Stimulated activated CD4-positive, alpha-beta T cell treated with anti-CD3 and anti-CD28 coated beads, Interleukin-15, amount 100 ng/mL, for 1 hour (primary cell): ENCODE measurements at places on chromosomes 3 and 15.

DNA sequence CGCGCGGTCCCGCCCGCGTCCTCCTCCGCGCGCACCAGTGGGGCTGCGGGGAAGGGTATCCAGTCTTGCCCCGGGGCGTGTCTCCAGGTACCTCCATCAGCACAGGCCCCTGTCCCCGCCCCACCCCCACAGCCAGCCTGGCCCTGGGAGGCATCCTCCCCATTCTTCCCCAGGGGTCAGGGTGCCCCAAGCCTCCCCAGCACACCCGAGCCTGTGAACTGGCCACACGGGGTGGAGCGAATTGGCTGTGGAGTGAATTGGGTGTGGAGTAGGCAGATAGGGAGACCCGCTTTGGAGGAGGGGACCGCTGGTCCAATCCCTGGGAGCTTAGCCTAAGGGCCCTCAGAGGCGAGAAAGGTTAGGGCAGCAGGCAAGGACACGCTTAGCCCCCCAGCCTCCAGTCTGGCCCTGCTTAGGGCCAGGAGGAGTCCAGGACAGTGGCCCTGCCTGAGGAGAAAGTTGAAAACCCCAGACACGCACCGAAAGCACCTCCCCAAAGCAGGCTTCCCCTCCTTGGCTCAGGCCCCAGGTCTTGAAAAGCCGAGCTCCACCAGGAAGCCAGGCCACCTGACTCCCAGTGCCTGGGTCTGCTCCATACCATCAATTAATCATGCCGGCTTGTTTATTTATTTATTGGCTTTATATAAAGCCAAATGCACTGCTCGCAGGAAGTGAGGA is 107.7 kb upstream of the SLC6A11 start:
- no peak for DNase-seq

DNA sequence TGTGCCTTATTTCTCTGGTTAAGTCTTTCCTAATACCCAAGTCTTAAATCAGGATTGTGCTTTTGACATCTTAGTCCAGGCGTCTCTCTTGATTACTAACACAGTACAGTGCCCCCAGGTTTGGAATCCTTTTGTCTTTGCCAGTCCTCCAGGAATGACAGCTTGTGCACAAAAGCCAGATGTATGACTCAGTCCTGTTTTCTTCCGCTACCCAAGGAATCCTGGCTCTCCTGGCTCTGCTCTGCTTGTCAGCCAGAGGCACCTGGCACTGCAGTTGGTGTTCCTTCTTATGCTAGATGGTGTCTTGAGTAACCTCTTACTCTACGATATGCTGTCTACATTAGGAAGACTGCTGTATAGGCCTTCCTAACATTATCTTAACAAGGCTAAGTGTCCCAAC is 728.2 kb upstream of the NECTIN3 start:
- no peak for DNase-seq

- DNase-seq: no peak
Measured at GRCh38 chr3:108180194-108180593, 42.0 kb downstream of the IFT57 start.

DNA sequence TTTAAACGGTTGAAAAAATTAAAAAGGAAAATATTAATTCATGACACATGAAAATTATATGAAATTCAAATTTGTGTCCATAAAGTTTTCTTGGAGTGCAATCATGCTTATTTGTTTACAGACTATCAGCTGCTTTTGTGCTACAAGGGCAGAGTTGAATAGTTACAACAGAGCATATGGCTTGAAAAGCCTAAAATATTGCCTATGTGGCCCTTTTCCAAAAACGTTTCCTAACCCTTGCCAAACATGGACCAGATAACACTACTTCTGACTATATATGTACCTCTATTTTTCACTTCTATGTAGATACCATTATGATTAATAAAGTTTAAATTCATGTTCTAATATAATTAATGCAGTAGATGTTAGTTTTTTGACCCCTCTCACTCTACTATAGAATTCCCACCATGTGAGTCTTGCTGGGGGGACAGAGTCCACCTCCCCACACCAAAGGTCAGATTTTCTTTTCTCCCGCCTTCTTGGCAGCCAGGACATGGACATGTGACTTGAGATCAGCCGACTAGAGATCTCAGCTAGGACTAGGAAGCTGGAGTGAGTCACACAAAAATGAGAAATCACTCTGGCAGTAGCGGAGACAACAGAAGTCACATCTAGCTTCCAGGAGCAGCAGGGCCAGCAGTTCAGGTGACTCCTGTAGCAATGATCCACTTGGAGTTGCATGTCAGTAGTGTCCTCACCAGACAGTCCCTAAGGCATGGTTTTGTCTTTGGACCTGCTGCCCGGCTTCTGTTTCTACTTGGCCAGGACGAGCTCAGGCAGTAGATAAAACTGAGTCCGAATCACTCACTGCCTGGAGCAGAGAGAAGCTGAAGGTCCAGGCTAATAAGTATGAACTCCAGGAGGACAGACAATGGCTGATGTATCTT is 22.4 kb downstream of the CIAO2A start:
- no peak for DNase-seq

DNA sequence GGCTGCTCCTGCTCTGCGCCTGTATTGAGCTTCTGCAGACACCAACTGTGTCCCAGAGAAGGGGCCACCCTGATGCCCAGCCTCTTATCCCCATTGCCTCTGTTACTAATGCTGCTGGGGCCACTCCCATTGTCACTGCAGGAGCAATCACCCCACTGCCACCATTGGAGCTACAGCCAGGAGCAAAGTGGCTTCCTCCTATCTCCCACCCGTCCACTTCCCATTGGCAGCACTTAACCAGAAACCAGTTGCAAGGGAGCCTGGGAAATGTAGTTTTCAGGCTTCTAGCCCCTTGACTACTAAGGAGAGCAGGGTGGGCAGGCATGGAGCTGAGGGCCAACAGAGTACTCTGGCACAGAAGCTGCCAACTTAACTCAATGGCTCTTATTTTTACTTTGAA is 55.9 kb upstream of the KLF13 start:
- DNase-seq: no peak

DNA sequence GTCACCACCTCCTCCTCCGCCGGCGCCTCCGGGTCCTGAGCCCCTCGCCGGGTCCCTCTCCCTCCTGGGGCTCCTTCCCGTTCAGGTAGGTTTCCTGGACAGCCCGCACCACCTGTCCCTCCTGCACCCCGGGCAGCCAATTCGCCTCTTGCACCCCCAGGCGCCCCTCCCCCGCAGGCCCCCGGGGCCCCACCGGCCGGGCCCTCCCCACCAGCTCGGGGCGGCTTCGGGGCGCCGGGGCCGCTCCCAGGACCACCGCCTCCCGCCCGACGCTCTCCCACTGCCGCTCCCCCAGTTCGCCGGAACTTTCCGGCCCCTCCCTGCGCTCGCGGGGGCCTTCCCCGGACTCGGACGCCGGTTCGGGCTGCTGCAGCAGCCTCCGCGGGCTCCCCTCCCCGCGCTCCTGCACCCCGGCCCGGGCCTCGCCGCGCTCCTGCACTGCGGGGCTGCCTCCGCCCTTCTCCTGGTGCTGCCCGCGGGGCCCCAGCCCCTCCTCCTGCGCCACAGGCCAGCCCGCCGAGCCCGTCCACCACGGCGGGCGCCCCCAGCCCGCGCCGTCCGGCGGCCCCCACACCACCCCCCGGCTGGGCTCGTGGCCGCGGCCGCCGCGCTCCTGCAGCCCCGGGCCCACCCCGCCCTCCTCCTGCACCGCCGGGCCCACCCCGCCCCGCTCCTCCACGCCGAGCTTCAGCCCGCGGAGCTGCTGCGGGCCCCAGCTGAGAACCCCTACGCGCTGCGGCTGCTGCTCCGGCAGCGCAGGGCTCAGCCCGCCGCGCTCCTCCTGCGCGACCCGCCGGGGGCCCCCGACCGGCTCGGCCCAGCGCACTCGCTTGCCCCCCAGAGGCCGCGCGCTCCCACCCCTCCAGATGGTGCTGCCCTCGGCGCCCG is 587 bp upstream of the TNK2 start:
- no peak for DNase-seq

- DNase-seq: no peak
Measured at GRCh38 chr3:123285066-123285465, 83.3 kb downstream of the SEC22A start.

GRCh38 chr3:66073464-66074141 is 34.9 kb upstream of the MAGI1 start:
- no peak for DNase-seq

- DNase-seq: no peak
Measured at GRCh38 chr15:31262143-31262530, 64.5 kb upstream of the KLF13 start.

- DNase-seq: no peak
Measured at GRCh38 chr15:40290918-40291574, 8.2 kb upstream of the ANKRD63 start.

DNA sequence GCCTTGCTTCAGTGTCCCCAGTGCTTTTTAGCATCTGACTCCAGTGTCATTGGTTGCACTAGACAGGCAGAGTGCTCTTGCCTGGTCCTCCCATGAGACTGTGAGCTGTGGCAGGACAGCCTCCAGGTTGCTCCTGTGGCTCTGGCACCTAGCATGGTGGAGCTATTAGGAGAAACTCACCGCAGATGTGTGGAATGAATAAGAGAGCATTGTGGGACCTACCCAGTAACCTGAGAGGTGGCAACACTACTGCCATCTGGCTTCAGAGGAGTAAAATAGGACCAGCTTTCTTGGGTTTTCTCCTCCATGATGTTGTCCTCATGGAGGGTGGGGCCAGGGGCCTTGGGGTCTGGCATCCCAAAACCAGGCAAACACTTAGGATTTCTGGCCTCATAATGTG is 183.6 kb downstream of the EPHB1 start:
- DNase-seq: no peak

- no peak for DNase-seq
Measured at GRCh38 chr15:62417439-62417838, 252.4 kb upstream of the C2CD4B start.

GRCh38 chr3:196757876-196758739 is 18.5 kb downstream of the PAK2 start:
- no peak for DNase-seq

GRCh38 chr15:83850501-83851245 is 196.8 kb downstream of the ADAMTSL3 start:
- no peak for DNase-seq

- DNase-seq: no peak
Measured at GRCh38 chr3:148737104-148737530, 39.4 kb downstream of the AGTR1 start.

DNA sequence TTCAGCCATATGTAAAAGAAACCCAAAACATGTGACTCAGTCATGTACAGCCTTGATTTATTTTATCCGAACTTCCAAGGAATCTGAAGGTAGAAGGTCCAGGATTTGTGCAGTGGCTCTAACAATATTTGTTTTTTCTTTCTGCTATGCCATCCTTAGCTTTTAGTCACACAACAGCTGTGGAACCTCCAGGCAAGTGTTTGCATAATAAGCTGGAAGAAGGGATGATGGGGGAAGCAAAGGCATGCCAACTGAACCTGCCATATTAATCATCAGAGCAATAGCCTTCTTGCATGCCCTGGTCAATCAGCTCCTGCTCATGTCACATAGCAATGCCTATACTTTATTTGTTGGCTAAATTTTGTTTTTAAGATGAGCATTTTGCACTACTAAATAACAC is 444.7 kb upstream of the ARPP21 start:
- DNase-seq: no peak

DNA sequence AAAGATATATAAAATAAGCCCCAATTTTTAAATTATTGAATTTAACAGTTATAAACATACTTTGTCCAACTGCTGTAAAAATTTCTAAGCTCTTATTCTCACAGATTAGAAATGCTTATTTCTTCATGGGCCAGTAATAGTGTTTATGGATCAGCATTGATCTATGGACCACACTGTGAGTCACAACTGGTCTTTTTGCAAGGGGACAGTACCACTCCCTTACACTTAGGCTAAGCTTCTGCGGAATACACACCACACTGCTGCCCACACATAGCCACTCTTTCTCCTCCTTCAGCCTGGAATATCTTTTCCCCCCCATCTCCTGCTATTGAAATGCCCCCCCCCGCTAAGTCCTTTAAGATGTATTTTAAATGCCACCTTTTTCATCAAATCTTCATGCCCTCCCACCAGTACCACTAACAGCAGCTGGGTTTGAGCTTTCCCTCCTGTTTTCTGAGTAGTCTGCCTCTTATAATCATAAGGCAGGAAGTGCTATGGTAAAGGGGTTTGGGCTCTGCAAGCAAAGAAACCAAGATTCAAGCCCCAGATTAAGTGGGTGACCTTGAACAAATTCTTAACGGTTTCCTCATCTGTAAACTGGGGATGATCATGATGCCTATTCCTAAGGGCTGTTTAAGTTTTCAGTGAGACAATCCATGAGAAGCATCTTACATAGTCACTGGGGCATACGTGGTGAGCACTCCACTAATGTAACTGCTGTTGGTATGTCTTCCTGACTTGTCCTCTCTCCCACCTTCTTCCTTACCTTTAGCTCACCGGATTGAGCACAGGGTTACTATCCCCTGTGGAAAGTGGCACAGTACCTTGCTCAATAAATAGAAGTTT is 69.2 kb downstream of the DCUN1D1 start:
- DNase-seq: no peak

- no peak for DNase-seq
Measured at GRCh38 chr15:40754574-40754882, 526 bp downstream of the RMDN3 start.

DNA sequence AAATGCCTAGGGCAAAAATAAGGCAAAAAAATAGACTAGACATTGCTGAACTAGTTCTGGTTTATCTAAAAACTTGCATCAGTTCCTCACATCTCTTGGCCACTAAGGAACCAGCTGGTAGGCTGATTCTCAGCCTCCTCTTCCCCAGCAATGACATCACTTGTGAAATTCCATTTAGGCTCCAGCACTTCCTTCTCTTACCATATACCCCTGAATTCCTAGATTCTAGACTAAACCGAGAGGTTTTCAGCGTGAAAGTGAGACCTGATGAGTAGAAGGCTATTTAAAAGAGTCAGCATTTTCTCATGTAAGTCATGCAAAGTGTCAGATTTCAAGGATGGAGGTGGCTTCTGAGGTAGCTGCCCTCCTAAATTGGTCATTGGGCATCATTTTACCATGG is 247.1 kb upstream of the CDIN1 start:
- DNase-seq: no peak

GRCh38 chr3:24830230-24831152 is 335.8 kb upstream of the THRB start:
- no peak for DNase-seq

DNA sequence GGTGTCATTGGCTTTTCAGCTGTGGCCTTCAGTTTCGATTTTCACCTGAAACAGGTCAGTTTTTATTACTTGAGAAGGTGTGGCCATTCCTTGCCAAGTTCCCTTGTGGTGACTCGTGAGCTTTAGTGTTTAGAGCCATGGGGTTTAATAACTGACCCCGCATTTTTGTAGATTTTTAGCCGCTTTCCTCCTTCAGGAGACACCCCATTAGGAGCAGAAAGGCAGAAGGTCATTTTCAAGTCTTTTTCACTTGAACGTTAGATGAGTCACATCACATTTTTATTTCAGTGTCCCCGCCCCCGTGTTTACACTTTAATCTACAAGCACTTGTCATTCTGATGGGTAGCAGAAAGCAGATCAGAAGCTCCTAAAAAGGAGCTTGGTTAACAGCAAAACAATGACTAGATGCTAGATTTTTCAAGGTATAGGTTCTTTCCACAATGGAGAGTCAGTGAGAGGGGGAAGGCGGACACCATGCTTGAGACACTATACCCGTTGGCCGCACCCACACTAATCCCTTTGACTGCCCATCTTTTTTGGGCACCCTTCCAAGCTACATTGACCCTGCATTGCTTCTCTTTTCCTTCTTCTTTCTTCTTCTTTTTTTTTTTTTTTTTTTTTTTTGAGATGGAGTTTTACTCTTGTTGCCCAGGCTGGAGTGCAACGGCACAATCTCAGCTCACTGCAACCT is 132.7 kb downstream of the GHSR start:
- DNase-seq: no peak
